ENCODE measurements at places on chromosomes 13 and 19. TPM values are rescaled to one million over a fixed set of nuclear protein-coding genes. Genes with fewer than 3 reads are reported as not detected.

The ZNF208 gene
- polyA plus RNA-seq: 0.43 TPM

The SLC1A6 gene
- polyA plus RNA-seq: not detected

The ZNF578 gene
- polyA plus RNA-seq: 0.48 TPM

The TIMM29 gene
- 15.6 TPM for polyA plus RNA-seq

The RFPL4A gene
- polyA plus RNA-seq: not detected

The CBY2 gene
- not detected for polyA plus RNA-seq

The ITPKC gene
- polyA plus RNA-seq: 47.6 TPM

The TRPC4 gene
- polyA plus RNA-seq: 0.98 TPM

The PTGIR gene
- polyA plus RNA-seq: 9.6 TPM

The SIGLECL1 gene
- polyA plus RNA-seq: not detected
